GM04504 (cell line): ENCODE measurements at places on chromosomes 2 and 18.
A peak's percentile ranks its signal among the peaks of the same experiment; 100 is the strongest.

GRCh38 chr2:42367835-42368234 lies 6.8 kb upstream of the COX7A2L start:
- DNase-seq, result no peak

GRCh38 chr2:156593594-156593921 lies 157.4 kb downstream of the GPD2 start:
- no peak for DNase-seq

DNA sequence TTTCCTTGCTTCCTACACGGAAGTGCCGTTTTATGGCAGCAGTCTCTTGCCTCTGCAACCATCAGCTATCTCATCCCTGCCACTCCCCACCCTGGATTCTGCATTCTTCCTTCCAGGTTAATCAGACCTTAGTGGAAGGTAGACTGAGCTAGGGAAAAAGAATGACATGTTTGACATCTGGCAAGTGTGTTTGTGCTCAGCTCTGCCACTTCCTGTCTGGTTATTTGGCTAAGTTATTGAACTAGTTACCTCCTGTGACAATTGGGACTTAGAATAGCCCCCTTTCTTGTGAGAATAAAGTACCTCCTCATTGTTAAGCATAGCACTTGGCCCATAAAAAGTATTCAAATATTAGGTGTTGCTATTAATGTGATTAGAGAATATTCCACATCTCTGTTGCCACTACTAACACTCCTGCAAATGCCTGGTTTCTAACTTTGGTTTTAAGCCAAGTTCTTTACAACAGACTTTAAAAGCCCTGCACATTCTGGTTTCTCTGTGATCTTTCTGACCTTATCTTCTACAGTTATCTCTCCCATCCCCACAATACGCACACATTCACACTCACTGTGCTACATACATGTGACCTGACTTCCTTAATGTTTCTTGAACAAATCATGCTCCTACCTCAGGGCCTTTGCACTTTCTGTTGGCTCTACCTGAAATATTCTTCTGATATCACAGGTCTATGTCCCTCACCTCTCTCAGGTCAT lies 10.8 kb upstream of the MAPRE2 start:
- DNase-seq, result no peak

DNA sequence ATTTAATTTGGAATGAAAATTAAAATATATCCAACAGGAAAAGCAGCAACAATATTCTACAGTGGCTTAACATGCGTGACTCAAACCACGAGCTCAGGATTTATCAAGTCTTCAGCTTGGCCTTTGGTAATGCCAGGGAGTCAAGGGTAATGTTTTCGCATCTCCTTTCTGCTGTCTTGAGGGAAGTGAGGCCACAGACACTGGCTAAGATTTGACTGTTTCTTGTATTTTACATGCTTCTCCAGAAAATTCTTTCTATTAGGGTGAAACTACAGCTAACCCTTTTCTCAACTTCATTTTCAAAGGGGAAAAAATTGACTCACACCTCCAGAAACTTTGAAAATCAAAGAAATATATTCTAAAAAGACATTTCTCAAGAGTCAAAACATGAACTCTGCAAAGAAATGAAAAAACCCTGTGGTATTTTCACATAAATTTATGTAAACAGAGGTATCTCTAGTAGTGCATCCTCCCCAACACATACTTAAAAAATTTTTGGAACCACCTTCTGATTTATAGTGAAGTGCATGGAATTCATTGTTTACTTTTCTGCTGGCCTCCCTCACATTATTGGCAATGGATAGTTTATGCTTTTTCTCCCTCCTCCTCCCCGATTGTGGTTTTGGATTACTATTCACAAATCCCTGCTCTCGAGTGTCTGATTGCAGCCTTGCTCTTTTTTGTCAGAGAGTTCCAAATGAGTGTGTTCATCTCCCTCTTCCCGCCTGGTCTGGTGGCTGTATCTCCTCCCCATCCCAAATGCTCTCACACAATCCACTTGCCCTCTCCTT lies 48.7 kb downstream of the DPP4 start:
- peak; percentile 70 for DNase-seq

DNA sequence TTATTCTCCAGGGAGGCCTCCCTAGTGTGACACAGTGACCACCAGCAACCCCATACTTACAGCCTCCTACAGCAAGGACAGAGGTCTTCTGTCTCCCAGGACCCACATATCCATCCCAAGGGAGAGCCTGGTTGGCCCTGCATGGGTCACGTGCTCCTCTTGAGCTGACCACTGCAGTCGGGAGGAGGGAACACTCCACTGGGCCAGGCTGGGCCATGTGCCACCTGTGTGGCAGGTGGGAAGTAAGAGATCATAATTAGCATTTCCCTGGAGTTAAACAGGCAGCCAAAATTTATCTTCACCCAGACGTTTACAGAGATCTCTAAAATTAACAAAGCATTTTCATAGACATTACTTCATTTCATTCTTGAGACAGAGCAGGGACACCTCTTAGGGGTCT lies 33.4 kb upstream of the MLPH start:
- no peak for DNase-seq

DNA sequence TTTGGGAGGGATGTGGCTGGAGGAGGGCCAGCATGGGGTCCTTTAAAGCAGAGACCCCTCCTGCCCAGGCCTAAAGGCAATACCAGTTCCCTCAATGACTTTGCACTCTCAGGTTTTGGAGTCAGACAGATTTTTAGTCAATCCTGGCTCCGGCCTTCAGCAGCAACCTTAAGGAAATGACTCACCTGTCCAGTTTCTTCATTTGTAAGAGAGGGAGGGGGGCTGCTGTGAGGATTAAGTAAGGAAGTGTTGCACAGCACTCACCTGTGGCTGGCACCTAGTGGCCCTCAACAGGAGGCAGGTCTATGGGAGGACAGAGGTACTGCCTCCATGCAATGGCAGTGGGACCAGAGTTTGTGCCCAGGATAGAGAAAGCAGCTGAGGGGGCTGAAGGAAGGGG lies 13.7 kb downstream of the CNGA3 start:
- DNase-seq, result no peak

GRCh38 chr18:42517896-42518295 lies 562.9 kb downstream of the PIK3C3 start:
- no peak for DNase-seq

DNA sequence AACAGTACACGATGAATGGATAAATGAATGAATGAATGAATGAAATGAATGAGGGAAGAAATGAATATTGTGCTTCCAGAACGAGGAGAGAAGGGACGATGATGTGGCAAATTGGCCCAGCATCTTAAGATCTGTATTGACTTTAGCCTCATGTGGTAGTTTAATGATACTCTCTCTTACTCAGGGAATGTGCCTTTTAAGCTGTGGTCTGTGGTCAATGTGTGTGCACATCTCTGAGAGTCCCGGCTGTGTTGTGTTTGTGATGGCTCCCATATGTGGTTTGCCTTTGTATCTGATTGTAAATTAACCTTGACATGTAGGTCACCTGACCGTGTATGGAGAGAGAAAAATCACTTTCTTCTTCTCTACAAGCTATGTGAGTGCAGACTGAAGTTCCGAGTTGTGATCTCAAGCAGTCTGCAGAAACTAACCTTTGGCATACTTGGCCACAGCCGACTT lies 91.2 kb downstream of the NEDD4L start:
- peak; percentile 85 for DNase-seq

- no peak for DNase-seq
Observed at GRCh38 chr2:150410809-150411208, 76.7 kb downstream of the RND3 start.

DNA sequence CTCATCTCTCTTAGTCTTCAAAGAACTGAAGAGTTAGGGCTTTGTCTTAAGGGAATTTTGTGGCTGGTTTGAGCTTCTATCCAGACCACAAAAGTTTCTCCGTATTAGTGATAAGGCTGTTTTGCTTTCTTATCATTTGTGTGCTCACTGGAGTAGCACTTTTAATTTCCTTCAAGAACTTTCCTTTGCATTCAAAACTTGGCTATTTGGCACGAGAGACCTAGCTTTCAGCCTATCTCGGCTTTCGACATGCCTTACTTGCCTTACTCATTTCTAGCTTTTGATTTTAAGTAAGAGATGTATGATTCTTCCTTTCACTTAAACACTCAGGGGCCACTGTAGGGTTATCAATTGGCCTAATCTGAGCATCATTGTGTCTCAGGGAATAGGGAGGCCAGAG lies 29.9 kb downstream of the HDHD2 start:
- DNase-seq, result no peak

DNA sequence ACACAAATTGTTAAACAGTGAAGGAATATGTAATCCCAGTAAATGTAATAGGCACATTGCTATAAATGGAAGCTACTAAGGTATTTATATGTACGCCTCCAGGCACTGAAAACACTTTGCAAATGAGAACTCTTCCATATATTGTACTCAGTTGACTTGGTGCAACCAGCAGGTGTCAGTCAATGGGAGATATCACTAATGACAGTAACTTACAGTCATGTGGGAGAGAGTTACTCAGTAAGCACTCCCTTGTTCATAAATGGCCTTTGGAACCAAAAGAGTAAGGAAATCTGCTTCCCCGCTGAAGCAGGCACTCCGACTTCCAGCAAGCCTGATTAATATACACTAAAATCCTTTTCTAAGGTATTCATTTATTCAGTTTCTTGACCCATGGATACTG lies 5.9 kb downstream of the MDH1 start:
- DNase-seq, result no peak

GRCh38 chr2:191404568-191404991 lies 159.4 kb downstream of the MYO1B start:
- no peak for DNase-seq

- no peak for DNase-seq
Observed at GRCh38 chr2:19785867-19786266, 115.9 kb downstream of the TTC32 start.

DNA sequence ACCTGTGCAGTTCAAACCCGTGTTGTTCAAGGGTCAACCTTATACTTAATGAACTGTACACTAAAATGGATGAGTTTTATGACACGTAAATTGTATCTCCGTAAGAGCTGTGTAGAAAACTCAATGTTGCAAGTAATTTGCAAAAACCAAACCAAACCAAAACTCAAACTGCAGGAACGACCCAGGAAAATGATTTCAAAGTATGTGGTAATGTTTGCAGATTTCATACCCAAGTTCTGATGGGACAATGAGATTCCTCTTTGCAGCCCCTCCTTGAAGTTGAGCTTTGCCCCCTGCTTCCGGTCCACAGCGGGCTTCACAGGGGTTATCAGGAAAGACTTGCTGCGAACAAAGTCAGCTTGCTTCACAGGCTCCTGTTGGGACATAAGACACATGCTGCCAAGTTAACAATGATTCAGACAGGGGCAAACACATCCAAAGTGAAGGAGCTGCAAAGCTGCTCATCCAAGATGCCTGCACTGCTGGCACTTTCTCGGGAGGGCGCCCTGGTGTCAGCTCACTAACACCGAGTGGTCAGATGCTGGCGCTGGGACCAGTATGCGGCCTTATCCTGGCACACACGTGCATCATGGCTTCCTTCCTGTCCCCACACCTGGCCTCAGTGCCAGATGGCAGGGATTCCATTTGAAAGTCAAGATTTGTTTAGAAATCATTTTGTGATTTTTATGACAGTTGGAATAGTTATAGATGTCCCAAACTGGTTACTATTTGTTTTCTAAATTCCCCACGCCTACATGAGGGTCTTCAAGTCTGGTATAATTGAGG lies 65.2 kb upstream of the MGAT4A start:
- no peak for DNase-seq

GRCh38 chr18:35553300-35553699 lies 28.2 kb upstream of the GALNT1 start:
- DNase-seq, result no peak

DNA sequence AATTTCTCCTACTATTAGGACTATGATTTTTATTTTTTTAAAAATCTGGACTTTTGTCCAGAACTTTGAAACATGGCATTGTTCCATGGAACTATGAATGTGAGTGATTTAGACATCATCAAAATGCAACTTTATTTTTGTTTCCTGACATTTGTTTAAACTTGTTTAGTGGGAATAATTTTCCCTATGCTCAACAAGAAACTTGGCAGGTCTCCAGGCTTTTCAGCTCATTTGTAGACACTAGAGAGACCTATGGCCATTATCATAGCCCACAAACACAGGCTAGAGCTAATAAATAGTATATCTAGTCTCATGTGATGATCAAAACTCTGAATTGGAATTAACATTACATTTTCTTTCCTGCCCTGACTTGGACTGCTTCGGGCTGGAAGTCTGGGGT lies 145.1 kb upstream of the CELF4 start:
- no peak for DNase-seq

DNA sequence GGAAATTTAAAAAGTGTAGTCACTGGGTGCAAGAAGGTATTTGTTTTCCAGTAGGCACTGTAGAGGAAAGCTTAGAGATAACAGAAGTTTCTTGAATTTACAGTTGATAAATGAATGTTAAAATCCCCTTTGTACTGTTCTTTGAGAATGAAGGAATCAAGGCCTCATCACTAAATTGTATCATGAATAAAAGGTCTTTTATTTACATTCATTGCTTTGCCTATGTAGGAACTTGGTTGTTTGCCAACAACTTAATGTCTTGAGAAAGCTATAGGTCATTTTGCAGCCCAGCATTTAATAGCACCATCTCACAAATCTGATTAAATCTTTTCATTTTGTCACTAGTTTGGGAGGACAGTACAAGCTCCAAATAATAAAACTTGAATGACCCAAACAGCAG lies 213.9 kb upstream of the ITGA4 start:
- DNase-seq, result no peak
